ENCODE measurements at places on chromosomes 2 and 18.
A peak's percentile ranks its signal among the peaks of the same experiment; 100 is the strongest.

- no peaks in the 10 kb centered on the region for H3K36me3 ChIP-seq
- no peaks in the 10 kb centered on the region for H3K4me1 ChIP-seq
- no peak overlapping the region for H3K4me3 ChIP-seq
- H3K27me3 ChIP-seq: no peaks in the 10 kb centered on the region
These were observed 94.3 kb downstream of the ASAP2 start for GRCh38 chr2:9300829-9301453.

DNA sequence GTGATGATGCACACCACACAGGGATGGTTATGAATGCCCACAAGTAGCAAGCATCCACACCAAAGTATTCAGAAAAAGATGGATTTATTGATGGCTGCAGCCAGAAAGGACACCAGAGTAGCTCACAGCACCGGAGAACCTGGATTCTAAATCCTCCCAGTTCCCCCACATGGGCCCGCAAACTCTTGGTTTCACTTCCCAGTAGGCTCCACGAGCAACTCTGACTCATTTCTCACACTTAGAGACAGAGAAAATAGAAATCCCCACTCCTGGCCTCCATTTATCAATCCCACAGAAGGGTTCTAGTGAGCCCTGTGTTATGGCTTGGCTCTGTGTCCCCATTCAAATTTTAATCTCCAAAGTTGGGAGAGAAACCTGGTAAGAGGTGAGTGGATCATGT is 426.7 kb upstream of the MYT1L start:
- no peaks in the 10 kb centered on the region for H3K4me1 ChIP-seq
- no peaks in the 10 kb centered on the region for H3K27me3 ChIP-seq
- no peak overlapping the region for H3K4me3 ChIP-seq
- no peak for DNase-seq

GRCh38 chr2:60826111-60826510 is 55.3 kb upstream of the REL start:
- no peak overlapping the region for H3K27ac ChIP-seq
- no peaks in the 10 kb centered on the region for H3K36me3 ChIP-seq
- no peak overlapping the region for H3K4me3 ChIP-seq
- no peaks in the 10 kb centered on the region for H3K27me3 ChIP-seq

GRCh38 chr2:177253704-177254103 is 10.8 kb downstream of the NFE2L2 start:
- DNase-seq: no peak
- no peak overlapping the region for H3K4me3 ChIP-seq
- H3K4me1 ChIP-seq: peaks cover 39% of the 10 kb centered on the region

GRCh38 chr18:48659188-48660009 is 120.6 kb downstream of the CTIF start:
- H3K36me3 ChIP-seq: no peaks in the 10 kb centered on the region
- no peak overlapping the region for H3K4me3 ChIP-seq
- no peak overlapping the region for H3K27ac ChIP-seq
- H3K4me1 ChIP-seq: no peaks in the 10 kb centered on the region
- no peaks in the 10 kb centered on the region for H3K27me3 ChIP-seq

DNA sequence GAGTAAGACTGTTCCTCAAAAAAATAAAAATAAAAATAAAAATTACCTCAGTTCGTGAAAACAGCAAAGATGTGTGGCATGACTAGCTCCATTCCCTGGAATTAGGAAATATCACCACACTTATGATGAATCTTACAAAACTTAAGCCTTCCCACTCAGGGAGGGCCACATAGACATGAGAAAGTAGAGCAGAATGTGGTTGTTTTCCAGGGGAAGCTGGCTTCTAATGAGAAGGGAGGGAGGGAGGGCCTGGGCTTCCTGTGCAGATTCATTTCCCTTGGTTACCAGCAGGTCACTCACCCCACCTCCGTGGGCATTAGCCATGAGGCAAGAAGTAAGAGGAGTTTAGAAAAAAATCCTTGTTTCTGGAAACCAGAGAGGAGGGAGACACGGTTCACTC is 95.9 kb upstream of the RMDN2 start:
- no peak overlapping the region for H3K27ac ChIP-seq
- DNase-seq: no peak

DNA sequence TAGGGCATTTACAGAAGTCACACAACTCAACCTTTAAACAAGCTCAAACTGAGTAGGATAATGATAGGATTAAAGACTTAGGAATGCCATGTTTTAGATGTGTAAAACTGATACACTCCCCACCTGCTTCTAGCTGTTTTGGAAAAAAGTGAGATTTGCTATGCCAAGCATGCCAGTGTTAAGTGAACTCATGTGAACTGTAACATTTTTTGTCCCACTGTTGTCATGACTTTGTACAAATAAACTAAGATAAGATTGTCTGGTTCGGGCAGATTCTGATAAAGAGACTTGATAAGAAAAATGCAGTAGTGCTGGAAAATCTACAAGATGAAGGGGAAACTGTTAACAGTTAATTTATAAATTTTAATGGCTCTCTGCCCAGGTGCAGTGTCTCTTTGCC is 66.5 kb downstream of the GLS start:
- peaks cover 12% of the 10 kb centered on the region for H3K4me1 ChIP-seq
- peak; percentile 18 for DNase-seq
- no peaks in the 10 kb centered on the region for H3K27me3 ChIP-seq
- H3K27ac ChIP-seq: peak overlapping the region; percentile 74

- no peaks in the 10 kb centered on the region for H3K4me1 ChIP-seq
- no peaks in the 10 kb centered on the region for H3K27me3 ChIP-seq
- H3K4me3 ChIP-seq: no peak overlapping the region
- H3K27ac ChIP-seq: no peak overlapping the region
- no peak for DNase-seq
These were observed 232.7 kb downstream of the MBD2 start for GRCh38 chr18:53991805-53992204.

- H3K36me3 ChIP-seq: no peaks in the 10 kb centered on the region
- no peak overlapping the region for H3K4me3 ChIP-seq
- H3K4me1 ChIP-seq: no peaks in the 10 kb centered on the region
- no peak overlapping the region for H3K27ac ChIP-seq
- DNase-seq: no peak
- H3K27me3 ChIP-seq: no peaks in the 10 kb centered on the region
These were observed 1071.3 kb upstream of the ZEB2 start for GRCh38 chr2:145591109-145591809.

GRCh38 chr2:20012282-20013125 is at the start of gene MATN3:
TSS of gene MATN3 (minus strand) at chr2:20012668. CDS start at chr2:20012631, 37 bp downstream.
- H3K27me3 ChIP-seq: no peaks in the 10 kb centered on the region
- H3K4me3 ChIP-seq: no peak within 1 kb of the TSS
- peaks cover 3% of the 10 kb centered on the region for H3K4me1 ChIP-seq
- no peak within 1 kb of the TSS for H3K27ac ChIP-seq
- DNase-seq: no peak

- H3K27me3 ChIP-seq: no peaks in the 10 kb centered on the region
- H3K27ac ChIP-seq: no peak within 1 kb of the TSS
- no peak within 1 kb of the TSS for H3K4me3 ChIP-seq
These were observed at the start of gene KCNE4 for GRCh38 chr2:223051693-223052289. TSS of gene KCNE4 (plus strand) at chr2:223052190. CDS start at chr2:223052831, 641 bp downstream.

DNA sequence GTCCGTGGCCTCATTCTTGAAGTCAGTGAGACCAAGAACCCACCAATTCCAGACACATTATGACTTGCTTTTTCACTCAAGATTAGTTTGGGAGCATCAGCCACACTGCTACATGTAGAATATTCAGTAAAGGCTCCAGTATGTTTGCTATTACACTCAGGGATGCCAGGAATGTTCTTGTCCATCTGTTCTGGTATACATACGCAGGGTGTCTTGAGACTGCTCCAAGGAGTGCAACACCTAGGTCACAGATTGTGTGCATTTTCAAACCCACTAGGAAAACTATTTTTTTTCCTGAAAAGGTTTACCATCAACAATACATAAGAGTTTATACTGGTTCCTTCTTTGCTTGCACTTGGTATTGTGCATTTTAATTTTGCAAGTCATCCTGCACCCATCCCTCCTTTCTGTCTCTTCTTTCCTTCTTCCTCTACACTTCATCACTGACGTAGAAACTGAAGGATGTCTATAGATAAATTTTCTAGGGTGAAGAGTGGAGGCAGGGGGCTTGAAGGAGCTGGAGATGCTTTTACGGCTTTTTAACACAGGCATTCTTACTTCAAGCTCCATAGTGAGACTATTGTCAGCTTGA is 35.3 kb upstream of the MAP2 start:
- H3K4me3 ChIP-seq: no peak overlapping the region
- H3K27ac ChIP-seq: no peak overlapping the region
- no peaks in the 10 kb centered on the region for H3K4me1 ChIP-seq
- no peaks in the 10 kb centered on the region for H3K36me3 ChIP-seq

- peaks cover 11% of the 10 kb centered on the region for H3K36me3 ChIP-seq
- H3K4me1 ChIP-seq: no peaks in the 10 kb centered on the region
- no peak overlapping the region for H3K27ac ChIP-seq
- no peaks in the 10 kb centered on the region for H3K27me3 ChIP-seq
These were observed 18.3 kb upstream of the CHCHD5 start for GRCh38 chr2:112566104-112566503.

GRCh38 chr2:72896446-72896845 is 9.2 kb downstream of the SPR start:
- DNase-seq: no peak
- no peak overlapping the region for H3K27ac ChIP-seq
- no peak overlapping the region for H3K4me3 ChIP-seq
- H3K36me3 ChIP-seq: no peaks in the 10 kb centered on the region
- H3K27me3 ChIP-seq: no peaks in the 10 kb centered on the region
- no peaks in the 10 kb centered on the region for H3K4me1 ChIP-seq

- H3K4me1 ChIP-seq: peaks cover 17% of the 10 kb centered on the region
- H3K27ac ChIP-seq: peak overlapping the region; percentile 39
- peaks cover 10% of the 10 kb centered on the region for H3K27me3 ChIP-seq
- H3K4me3 ChIP-seq: peak overlapping the region; percentile 70
These were observed 3.1 kb downstream of the BCL11A start for GRCh38 chr2:60550178-60550983.

DNA sequence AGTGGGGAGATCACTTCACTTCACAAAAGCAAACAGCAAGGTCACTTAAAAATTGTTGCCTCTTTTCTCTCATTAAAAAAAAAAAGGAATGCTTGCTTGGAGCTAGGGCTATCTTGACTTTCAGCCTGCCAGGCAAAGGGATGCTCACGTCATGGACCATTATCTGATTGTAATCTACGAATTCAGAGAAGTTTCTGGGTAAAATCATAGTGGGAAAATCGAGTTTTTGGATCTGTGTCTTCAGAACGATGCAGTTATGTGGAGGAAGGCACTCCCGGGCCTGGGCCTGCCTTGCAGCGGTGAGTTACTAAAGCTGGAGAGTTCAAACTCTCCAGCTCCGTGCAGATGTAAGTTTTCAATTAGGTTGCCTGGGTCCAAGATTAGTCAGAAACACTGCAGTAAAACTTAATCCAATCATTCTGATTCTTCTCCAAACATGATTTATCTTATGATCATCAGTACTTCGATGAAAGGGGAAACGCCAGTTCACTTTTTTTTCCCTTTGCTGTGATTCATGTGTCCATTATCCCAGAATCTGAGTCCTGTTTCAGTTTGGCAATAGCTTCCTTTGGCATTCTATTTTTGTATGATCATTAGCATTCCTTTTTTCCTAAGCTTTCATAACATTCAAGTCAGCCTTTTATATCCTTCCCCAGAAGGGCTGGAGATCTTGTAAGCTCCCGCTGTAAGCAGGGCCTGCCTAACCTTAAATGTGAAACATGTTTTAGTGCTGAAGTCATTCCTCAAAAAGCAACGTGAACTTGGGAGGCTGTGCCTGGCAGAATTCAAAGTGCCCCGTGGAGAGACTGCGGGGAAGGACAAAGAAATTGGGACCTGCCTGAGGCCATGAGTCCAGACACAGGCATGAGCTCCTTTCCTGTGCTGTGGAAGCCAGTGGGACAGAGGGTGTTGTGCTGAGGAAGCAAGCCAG is 119.3 kb upstream of the TWIST2 start:
- no peaks in the 10 kb centered on the region for H3K27me3 ChIP-seq
- no peak for DNase-seq
- H3K27ac ChIP-seq: no peak overlapping the region
- no peak overlapping the region for H3K4me3 ChIP-seq
- no peaks in the 10 kb centered on the region for H3K36me3 ChIP-seq
- H3K4me1 ChIP-seq: no peaks in the 10 kb centered on the region

DNA sequence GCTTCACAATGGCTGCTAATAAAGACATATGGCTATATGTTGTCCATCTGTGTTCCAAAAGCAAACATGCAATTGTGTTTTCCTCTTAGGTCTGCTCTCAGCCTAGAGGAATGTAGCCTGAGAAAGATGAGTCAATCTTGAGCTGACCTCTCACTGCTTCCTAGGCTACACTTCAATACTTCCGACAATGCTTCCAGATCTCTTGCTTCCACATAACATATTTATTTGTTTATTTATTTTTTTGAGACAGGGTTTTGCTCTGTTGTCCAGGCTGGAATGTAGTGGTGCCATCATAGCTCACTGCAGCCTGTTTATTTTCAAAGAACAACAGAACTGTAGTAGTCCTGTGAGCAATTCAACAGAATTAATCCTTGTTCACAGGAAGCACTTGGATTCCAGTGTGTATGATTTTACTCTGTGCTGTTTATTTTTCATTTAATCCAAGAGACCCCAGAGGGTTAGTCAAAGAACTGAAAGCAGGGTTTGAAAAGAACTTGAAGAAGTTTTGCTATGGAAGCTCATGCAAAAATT is 437.9 kb downstream of the TXNL1 start:
- no peak overlapping the region for H3K4me3 ChIP-seq
- H3K27ac ChIP-seq: no peak overlapping the region
- H3K36me3 ChIP-seq: no peaks in the 10 kb centered on the region
- H3K4me1 ChIP-seq: no peaks in the 10 kb centered on the region

DNA sequence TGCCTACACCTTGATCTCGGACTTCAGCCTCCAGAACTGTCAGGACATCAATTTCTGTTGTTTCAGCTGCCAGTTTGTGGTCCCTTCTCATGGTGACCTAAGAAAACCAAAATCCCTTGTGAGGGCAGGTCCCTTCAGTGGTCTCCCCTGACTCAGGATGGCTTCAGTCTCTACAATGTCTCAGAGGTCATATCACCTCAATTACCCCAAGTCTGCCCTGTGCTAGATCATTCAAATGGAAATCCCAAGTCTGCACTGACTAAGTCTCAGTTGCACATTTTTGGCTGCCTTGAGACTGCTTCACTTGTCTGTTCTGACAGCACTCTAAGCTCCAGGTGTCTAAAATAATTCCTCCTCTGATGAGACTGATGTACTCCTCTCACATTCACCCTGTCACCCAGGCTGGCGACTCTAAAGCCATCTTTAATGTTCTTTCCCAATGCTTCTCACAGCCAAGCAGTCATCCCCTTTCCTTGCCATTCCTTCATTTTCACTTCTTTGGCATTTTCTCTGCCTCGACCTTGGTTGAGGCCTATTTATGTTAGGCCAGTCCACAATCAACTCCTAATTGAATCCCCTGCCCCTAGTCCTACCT is 470.8 kb downstream of the DLGAP1 start:
- no peak overlapping the region for H3K4me3 ChIP-seq
- no peaks in the 10 kb centered on the region for H3K27me3 ChIP-seq
- H3K27ac ChIP-seq: no peak overlapping the region
- no peak for DNase-seq
- no peaks in the 10 kb centered on the region for H3K4me1 ChIP-seq

GRCh38 chr2:238771218-238771617 is 76.7 kb upstream of the TWIST2 start:
- no peaks in the 10 kb centered on the region for H3K4me1 ChIP-seq
- H3K4me3 ChIP-seq: no peak overlapping the region

GRCh38 chr18:58005885-58006523 is 38.0 kb upstream of the NEDD4L start:
- no peak overlapping the region for H3K4me3 ChIP-seq
- DNase-seq: no peak
- no peaks in the 10 kb centered on the region for H3K27me3 ChIP-seq
- no peaks in the 10 kb centered on the region for H3K4me1 ChIP-seq
- H3K27ac ChIP-seq: no peak overlapping the region

GRCh38 chr18:12308386-12309100 is 502 bp downstream of the TUBB6 start:
- peak; percentile 60 for DNase-seq
- H3K4me3 ChIP-seq: no peak overlapping the region
- peaks cover 4% of the 10 kb centered on the region for H3K27me3 ChIP-seq
- H3K36me3 ChIP-seq: no peaks in the 10 kb centered on the region
- peaks cover 4% of the 10 kb centered on the region for H3K4me1 ChIP-seq

Data from naive thymus-derived CD4-positive, alpha-beta T cell (primary cell).